ENCODE measurements at places on chromosomes 1 and 21.

GRCh38 chr1:185961664-185962063 is 227.5 kb downstream of the HMCN1 start:
- DNase-seq, result no peak

DNA sequence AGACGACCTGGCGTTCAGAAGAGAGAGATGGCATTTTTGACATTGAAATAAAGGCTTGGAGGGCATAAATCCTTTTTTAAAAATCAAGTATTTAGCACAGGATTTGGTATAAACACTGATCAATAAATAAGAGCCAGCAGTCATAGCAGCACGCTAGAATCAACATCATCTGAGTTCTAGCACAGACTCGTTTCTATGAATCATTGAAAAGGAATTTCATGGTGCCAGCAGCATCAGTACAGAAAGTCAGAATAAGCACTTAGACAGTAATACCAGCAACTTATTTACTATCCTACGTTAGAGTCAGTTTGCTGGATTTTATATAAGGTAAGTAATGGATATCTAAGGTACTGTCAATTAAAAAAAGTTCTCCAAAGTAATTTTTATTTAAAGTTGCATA is 119.3 kb downstream of the HLCS start:
- no peak for DNase-seq

DNA sequence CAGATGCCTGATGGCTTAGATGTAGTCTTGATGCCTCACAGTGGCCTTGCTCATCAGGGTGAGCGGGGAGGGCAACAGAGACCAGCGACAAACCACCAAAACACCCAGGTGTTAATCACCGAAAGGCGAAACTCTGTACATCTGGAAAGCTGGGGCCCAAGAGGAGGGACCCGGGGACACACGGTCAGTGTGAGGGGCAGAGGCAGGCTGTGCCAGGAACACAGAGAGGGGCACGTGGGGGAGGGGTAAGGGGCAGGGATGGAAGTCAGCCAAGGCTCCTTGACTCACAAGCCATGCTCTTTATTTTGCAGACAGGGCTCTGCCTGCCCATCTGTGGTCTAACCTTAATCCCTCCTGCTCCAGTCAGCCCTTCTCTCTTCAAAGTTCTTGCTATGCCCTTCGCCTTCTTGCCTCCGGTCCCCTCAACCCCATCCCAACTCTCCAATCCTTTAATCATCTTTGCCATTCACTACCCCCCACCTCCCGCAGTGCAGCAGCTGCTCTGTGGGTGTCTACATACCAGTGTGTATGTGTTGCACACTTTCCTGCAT is 4.3 kb downstream of the MEF2D start:
- no peak for DNase-seq

- no peak for DNase-seq
These were observed 16.5 kb downstream of the RGL1 start for GRCh38 chr1:183821309-183821888.

DNA sequence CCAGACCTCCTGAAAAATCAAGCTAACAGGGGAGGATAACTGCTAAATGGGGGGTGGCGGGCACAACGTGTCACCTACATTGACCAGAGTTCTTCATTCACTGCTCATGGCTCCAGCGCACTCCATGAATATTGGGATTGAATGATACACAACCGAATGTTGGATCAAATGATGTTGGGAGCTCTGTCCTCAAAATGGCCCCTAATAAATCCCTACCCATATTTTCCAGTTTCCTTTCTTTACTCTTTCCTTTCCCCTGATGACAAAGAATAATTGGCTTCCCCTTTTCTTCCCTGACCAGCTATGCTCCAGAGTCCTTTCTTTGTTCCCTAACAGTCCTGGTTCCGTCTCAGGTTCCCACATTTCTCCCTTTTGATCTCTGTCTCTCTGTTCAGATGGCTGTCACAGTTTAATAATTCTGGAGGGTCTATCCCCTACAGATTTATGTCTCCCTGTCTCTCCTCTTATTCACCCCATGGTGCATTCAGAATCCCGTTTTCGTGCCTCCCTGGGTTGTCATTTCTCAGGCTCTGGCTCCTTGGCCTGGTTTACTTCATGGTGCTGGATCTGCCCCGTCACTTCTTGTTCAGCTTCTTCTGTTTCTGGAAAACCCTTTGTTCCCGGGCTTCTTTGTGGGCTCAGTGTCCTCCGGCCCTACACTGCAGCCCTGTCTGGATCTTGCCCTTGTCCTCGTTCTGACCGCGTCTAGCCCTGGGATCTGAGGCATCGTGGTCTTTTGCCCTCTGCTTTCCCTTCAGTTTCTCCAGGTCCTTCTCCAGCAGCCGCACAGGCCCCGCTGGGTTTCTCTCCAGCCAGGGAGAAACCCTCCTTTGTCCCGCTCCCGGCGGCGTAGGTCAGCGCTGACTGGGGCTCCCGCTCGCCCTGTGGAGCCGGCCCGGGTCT is 78.3 kb downstream of the NDUFS5 start:
- no peak for DNase-seq

GRCh38 chr1:2290595-2291510 is 62.7 kb downstream of the SKI start:
- DNase-seq, result peak; percentile 56

- no peak for DNase-seq
These were observed 22.4 kb upstream of the COL6A1 start for GRCh38 chr21:45959182-45959581.

DNA sequence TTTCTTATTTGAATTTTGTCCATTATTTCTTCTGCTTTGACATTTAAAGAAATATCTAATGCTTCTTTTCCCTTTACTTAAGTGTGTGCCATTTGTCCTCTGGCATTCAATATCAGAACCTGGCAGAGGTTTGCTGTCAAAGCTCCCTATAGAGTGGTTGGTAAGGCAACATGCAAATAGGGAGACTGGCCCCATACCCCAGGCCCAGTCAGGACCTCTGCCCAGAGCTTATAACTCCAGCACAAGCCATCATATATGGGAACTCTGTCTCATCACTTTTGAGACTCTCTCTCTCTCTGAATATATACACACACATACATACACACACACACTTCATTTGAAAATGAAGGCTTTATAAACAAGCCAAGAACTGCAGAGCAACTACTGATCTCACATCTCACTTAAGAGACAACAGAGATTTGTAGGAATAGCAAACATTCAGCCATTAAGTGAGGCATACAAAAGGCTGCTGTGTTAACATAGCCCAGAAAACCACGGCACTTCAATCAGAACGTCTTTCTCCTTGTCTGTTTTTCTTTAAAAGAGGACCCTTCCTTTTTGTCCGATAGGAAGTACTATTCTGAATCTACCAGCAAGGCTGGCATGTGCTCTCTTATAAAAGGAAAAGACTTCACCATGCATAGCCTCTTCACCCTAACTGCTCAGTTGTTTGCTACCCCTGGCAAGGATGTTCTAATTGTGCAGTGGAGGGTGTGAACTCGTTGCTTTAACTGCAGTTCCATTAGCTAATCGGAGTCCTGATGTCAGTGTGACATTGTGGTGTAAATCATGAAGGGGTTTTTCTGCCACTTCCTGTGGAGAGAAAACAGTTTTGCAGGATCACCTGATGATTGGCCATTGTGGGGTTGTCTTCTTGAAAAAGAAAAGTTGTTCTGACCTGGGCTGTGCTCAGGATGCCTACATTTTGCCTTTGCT is 101.7 kb downstream of the NR5A2 start:
- DNase-seq, result no peak

GRCh38 chr21:26939601-26940111 is 27.2 kb downstream of the ADAMTS5 start:
- DNase-seq, result no peak

- DNase-seq, result no peak
These were observed 36.7 kb downstream of the PEX14 start for GRCh38 chr1:10511494-10511885.

GRCh38 chr1:199914546-199914945 is 113.0 kb upstream of the NR5A2 start:
- DNase-seq, result no peak

DNA sequence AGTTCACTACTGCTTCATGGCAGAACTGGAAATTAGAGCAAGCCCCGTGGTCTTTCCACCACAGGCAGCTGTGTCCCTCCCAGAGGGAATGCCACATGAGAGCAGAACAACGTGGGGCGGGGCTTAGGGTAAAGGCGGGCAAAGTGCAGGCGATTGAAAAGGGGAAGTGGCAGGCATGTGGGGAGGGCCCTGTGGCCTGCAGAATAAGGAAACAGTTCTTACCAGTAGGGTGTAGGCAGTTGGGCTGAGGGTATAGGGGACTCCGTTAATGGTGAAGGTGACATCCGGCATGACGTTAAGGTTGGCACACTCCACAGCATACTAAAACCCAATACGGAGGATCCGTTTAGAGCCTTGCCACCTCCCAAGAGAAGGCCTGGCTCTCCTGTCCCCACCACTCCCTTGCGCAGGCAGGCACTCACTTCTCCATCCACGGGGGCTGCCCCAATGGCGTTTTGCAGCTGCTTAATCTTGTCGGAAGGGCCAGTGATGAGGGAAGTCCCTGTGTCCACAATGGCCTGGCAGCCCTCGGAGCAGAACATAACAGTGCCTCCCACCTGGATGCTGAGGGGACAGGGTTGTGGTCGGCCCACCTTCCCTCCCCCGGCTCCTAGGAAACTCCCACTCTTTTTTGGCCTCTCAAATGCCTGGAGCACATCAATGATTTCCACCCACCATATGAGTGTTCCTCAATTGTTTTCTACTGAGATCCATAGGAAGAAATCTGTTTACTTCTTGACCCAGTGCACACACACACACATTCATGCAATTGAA is 9.1 kb upstream of the RAB7B start:
- no peak for DNase-seq

DNA sequence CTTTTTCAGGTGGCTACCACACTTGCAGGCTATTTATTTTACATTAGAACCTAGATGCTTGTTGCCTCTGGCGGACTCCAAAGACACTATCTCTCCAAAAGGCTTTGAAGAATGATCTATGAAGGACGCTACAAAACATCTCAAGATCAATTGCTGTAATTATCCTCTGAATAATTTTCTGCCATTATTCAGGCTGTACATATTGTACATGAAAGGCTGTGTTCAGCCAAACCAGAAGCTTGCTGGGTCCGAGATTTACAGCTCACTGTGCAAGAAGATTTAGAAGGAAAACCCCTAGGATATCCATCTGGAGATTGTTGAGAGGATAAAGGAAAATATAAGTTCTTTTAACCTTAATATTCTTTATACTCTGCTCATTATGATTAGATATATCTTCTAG is 523.6 kb upstream of the PLXNA2 start:
- DNase-seq, result no peak

- no peak for DNase-seq
These were observed 18.4 kb downstream of the HHAT start for GRCh38 chr1:210347112-210347511.

- no peak for DNase-seq
These were observed 1237.8 kb upstream of the ADGRL4 start for GRCh38 chr1:80244372-80244771.

GRCh38 chr1:214566158-214567104 is 15.0 kb upstream of the PTPN14 start:
- DNase-seq, result no peak

DNA sequence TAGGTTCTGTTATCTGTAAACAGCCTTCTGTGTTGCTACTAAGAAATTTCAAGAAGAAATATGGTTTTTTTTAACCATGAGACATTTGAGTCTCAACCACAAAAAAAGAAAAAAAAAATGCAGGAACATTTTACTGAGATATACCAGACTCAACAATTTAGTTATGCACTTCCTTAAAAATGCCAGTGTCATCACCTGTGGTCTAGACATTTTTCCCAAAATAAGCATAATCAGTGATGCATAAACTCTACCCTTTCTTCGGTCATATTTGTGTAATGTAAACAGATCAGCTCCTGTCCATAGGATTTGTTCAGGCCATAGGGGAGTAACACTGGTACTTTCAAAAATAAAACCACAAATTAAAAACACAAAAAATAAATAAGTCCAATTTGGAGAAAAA is 122.6 kb upstream of the TNFSF4 start:
- no peak for DNase-seq

GRCh38 chr1:48206371-48206770 is 16.1 kb upstream of the SLC5A9 start:
- DNase-seq, result no peak

GRCh38 chr1:195617106-195617505 is 991.1 kb downstream of the KCNT2 start:
- no peak for DNase-seq

- no peak for DNase-seq
These were observed 42.8 kb upstream of the MAGOH start for GRCh38 chr1:53281133-53281532.

DNA sequence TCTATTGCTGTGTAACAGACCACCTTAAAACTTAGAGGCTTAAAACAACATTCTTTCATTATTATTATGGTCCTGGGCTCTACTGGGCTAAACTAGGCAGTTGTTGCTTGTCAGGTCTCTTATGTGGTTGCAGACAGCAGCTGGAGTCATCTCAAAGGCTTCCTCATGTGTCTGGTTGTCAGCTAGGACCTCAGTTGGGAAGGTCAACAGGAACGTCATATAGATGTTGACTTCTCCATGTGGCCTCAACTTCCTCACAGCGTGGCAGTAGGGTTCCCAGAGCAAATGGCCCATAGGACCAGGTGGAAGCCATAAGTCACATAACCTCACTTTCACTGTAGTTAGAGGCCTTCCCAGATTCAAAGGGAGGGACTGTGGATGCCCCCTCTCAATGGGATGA is 15.4 kb upstream of the MEF2D start:
- DNase-seq, result no peak

DNA sequence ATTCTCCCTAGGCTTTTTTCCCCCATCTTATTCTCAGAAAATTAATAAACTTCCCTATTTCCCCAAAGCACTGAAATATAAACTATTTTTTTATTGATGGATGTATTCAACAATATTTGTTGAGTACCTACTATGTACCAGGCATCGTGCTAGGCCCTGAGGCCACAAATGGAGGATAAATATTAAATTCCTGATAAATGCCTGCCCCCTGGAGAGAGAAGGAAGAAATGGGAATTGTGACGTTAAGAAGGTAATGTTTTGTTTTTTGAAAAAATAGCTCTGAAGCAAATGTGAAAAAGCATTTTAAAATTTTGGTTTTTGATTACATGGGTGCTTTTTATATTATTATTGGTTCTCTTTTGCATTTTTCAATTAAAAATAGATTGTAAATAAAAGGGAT is 60.5 kb upstream of the DPT start:
- DNase-seq, result no peak

GRCh38 chr1:10693497-10694273 is 102.8 kb downstream of the CASZ1 start:
- no peak for DNase-seq
